ENCODE measurements at places on chromosomes 16 and 17.

DNA sequence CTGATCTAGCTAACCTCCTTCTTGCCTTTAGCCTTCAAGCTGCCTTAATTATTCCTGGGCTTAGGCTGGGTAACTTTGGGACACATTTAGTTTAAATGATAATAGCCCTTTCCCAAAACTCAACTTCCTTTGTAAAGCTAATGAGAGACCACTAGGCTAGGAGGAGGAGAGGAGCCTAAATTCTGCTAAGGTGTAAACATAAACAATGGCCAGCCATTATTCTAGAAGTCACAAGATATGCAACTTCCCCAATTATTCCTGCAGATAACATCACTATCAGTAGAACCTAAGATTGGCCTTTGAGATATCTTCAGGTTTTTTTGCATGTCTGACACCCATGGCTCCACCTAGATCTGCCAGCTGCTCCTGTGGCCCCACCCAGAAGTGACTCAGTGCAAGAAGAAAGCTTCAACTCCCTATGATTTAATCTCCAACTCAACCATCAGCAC, 131.2 kb upstream of the FAM20A start:
- no peak for DNase-seq

- no peak for DNase-seq
These were observed 11.2 kb downstream of the MRPL27 start for GRCh38 chr17:50361561-50362480.

- no peak for DNase-seq
These were observed 136.7 kb downstream of the CYLD start for GRCh38 chr16:50878536-50878935.

- no peak for DNase-seq
These were observed 52.5 kb downstream of the ZFPM1 start for GRCh38 chr16:88505405-88506082.

DNA sequence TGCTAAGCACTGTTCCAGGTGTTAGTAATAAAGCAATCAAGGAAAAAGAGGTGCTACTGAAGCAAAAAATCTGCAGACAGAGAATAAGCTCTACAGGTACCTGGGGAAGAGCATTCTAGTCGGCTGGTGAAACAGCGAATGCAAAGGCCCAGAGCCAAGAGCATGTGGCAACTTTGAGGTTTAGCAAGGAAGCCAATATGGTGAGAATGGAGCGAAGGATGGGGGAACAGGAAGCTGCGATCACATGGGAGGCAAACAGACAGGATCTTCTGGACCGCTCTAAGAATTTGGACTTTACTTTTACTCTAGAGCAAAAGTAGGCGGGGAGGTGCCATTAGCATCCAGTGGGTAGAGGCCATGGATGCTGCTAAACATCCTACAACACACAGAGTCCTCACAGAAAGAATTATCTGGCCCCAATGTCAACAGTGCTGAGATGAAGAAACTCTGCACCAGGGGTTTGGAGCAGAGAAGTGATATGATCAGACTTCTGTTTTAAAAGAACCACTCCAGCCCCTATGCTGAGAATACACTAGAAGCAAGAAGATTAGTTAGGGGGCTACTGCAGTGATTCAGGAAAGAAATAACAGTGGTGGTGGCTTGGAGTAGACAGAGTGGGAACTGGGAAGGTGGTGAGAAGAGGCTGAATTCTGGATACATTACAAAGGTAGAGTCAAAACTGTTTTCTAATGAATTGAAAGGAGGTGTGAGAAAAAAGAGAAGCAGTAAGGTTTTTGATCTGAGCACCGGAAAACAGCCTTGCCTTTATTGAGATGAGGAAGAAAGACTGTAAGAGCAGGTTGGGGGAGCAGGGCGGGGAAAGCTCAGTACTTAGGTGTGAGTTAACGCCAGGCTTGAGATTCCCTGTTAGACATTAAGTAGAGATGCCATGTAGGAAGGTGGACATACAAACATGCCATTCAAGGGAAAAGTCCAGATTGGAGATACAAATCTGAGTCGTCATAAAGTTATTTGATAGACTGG, 11.0 kb downstream of the EFTUD2 start:
- no peak for DNase-seq

GRCh38 chr17:77264617-77265230, 124.0 kb downstream of the SEC14L1 start:
- no peak for DNase-seq

- DNase-seq = no peak
These were observed 7.5 kb upstream of the ITGA2B start for GRCh38 chr17:44396946-44397345.

GRCh38 chr16:47977802-47978201, 178.0 kb downstream of the ABCC12 start:
- DNase-seq = no peak

- no peak for DNase-seq
These were observed 8.6 kb upstream of the CHST6 start for GRCh38 chr16:75503801-75504200.

DNA sequence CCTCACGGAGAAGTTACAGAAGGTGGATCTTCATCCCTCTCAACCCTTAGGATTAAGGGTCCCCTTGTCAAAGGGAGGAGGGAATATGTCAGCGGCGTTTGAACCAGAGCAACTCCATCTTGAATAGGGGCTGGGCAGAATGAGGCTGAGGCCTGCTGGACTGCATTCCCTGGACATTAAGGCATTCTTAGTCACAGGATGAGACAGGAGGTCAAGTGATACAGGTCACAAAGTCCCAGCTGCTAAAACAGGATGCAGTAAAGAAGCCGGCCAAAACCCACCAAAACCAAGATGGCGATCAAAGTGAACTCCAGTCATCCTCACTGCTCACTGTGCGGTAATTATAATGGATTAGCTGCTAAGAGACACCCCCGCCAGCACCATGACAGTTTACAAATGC, 36.7 kb downstream of the RBFOX3 start:
- DNase-seq = no peak

DNA sequence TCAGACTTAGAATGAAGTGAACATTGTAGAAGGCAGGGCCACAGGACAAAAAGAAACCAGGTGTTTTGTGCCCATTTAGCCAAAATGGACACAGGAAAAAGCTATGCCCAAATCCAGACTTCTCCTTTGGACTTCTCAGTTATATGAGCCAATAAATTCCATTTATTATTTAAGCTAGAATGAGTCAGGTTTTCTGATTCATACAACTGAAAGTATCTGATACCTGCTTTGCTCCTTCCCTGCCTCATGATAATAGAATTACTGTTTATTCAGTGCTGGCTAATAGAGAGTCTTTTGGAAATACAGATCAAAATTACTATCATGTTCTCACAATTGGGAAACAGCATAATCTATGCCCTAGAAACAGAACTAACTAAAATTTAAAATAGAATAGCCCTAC, 8.7 kb upstream of the CPD start:
- DNase-seq = no peak

- no peak for DNase-seq
These were observed 40.6 kb downstream of the PRKCB start for GRCh38 chr16:23876256-23876896.

- no peak for DNase-seq
These were observed 25.6 kb downstream of the TPSG1 start for GRCh38 chr16:1199347-1200013.

DNA sequence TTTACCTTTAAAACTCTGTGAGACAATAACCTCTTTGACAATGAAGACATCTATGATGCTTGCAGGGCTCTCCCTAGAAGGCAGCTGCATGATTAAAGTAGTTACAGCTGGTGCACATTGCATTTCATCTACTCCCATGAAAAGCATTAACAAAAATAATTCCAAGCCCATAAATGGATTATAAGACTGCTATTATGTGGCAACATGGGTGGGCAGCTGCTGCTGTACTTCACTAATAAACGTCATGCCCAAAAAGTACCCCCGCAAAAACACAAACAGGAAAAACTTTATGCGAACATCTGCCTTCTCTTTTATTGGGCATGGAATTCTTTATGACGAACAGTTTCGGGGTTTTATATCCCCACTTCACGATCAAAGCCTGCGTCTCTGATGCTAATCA, 224.9 kb downstream of the CA10 start:
- no peak for DNase-seq

DNA sequence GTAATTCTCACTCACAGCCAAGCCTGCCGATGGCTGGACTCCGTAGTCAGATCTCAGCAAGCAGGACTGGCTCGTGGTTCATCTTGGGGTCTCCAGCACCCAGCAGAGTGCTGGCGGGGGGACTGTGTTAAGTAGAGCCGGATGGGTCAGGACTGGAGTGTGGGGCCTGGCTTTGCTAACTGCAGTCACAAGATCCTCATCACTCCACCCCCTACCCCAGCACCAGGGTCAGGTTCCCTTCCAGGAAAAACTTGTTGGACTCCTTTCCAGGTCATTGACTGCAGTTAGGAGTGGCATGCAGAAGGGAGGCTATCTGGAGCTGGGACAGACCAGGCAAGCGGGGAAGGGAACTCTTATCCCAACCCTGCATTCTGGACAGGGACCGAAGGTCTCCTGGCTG, 6.0 kb downstream of the CIITA start:
- no peak for DNase-seq

DNA sequence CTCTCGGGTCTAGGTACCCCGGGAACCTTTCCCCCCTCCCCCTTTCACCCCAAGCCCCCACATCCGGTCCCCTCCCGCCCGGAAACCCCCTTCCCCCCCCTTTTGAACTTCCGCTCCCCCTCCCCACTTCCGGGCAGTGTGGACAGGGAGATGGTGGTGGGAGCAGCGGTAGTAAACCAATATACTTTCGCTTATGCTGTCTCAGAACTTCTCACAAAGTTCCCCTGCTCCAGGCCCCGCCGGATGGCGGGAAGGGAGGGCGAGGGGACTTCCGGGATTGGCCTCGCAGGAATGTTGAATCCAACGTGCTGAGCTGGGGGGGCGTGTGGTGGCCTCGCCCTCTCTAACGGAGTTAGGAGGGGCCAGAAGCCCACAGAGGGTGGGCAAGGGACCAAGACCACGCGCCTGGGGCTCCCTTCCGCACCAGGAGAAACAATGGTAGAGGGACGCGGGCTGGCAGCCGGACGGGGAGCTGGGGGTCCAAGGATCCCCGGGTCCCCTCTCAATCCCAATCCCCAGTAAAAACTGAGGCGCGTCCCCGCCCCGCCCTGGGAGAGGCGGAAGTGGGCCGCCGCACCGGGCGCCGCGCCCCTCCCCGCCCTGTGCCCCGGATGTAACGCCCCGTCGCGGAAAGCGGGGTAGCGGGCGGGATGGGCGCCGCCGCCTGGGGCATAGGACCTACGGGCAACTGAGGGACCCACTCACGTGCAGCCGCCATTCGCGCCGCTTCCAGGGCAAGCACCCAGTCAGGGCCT, 742 bp downstream of the PFN1 start:
- peak; percentile 20 for DNase-seq

DNA sequence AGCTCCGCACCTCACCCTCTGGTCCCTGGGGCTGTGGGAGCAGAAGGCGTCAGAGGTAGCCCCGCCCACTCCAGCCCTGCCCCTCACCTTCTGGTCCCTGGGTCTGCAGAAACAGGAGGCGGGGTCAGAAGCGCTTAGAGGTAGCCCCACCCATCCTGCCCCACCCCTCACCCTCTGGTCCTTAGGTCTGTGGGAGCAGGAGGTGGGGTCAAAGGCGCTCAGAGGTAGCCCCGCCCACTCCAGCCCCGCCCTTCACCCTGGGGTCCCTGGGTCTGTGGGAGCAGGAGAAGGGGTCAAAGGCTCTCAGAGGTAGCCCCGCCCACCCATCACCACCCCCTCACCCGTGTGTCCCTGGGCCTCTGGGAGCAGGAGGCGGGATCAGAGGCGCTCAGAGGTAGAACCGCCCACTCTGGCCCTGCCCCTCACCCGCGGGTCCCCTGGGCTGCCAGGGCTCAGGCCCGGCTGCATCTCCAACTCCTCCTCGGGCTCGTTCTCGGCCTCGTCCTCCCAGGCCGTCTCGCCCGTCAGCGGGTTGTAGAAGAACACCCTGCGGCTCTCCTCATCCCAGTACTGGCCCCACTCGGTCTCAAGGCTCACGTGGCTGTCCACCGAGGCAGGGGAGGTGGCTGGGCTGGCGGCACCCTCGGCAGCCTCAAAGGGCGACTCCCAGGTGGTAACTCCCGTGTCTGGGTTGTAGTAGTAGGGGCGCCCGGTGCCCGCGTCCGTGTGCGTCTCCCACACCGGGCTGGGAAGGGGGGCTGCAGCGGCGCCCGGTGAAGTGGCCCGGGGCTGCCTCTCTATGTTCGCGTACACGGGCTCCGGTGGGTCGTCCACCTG, 27.2 kb downstream of the ARHGAP27 start:
- no peak for DNase-seq

- DNase-seq = peak; percentile 53
These were observed 670 bp downstream of the TNFSF12 start for GRCh38 chr17:7549401-7550055.

- no peak for DNase-seq
These were observed 20.6 kb upstream of the SLC35G3 start for GRCh38 chr17:35214631-35215273.

DNA sequence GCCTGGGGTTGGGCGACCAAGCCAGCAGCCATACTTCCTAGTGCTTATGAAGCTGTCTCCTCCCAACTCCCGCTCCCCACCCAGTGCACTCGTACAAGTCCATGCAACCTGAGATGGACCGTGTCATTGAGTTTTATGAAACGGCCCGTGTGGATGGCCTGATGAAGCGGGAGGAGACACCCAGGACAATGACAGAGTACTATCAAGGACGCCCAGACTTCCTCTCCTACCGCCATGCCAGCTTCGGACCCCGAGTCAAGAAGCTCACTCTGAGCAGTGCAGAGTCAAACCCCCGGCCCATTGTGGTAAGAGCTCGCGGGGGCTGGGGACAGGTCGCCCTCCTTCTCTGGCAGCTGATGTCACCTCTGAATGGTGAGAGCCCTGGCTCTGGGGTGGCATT, 11.0 kb upstream of the KATNB1 start:
- DNase-seq = no peak

- no peak for DNase-seq
These were observed 25.4 kb downstream of the METRNL start for GRCh38 chr17:83104577-83105505.

- DNase-seq = no peak
These were observed 8.6 kb upstream of the CENPV start for GRCh38 chr17:16361874-16362273.

DNA sequence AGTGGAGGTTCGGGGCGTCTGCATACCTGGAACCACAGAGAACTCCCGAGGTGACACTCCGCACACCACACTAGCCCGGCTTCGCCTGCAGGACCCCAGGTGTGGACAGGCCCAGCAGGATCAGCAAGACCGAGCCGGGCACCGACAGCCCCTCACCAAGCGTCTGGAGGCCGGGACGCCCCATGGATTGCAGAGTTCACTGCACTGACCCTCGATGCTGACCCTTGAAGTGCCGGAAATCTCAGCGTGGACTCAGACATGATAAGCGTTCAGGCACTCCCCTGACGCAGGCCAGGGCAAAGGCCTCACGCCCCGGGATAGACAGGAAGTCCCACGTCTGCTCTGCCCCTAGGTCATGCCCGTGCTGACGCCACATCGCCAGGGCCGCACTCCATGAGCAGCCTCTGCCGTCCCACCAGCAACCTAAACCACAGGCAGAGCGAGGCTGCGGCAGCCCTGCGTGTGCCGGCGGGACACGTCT, 26.0 kb downstream of the ACSF3 start:
- no peak for DNase-seq

GRCh38 chr17:36920032-36921005, 17.0 kb upstream of the LHX1 start:
- no peak for DNase-seq

GRCh38 chr16:79528338-79528737, 72.2 kb downstream of the MAF start:
- DNase-seq = no peak

DNA sequence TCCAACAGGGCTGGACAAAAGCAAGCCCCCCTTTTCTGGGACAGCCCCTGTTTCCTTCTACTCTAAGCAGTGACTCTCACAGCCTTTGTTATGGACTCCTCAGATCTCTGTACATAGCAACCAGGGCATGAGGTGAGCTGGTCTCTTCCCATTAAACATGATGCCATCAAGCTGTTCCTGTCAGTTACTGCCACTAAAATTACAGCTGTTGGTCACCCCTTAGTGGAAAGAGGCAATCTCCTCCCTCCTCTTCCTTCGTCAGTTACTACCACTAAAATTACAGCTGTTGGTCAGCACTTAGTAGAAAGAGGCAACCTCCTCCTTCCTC, 95.2 kb upstream of the SMIM36 start:
- no peak for DNase-seq

Data from nucleus accumbens (tissue), 56 donors.